Kidney glomerular epithelial cell (primary cell): ENCODE measurements at places on chromosomes 11 and 22.

GRCh38 chr22:44459551-44459950 is 38.5 kb downstream of the RTL6 start:
- no peak for DNase-seq

DNA sequence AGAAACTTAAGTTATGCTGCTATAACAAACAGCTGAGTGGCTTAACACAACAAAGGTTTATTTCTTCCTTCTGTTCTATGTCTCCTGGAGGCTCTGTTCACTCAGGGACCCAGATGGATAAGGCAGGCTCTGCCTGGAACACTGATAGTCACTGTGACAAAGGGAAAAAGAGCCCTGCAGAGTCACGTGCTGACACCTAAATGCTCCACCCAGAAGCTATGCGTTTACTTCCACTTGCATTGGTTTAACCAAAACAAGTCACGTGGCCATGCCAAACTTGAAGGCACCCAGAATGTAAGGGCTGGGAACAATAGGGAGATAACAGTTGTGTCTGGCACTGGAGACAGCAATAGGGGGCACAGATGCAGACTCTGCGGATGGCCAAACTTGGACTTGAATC is 3.4 kb upstream of the MS4A15 start:
- no peak for DNase-seq

DNA sequence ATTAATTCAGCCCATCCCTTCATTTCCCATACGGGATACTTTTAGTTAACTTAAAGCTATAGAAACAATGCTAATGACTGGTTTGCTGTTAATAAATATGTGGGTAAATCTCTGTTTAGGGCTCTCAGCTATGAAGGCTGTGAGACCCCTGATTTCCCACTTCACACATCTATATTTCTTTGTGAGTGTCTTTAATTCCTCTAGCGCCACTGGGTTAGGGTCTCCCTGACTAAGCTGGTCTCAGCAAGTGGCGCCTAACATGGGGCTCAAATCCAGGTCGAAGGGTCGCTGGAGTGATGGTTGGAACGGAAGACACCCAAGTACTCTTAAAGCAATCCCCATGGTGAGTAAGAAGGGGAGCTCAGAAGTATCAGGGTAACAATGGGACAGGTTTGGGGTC is 14.4 kb upstream of the OOSP1 start:
- DNase-seq, result no peak

GRCh38 chr22:42353883-42354727 is 78.1 kb downstream of the NFAM1 start:
- no peak for DNase-seq
